ENCODE measurements at places on chromosomes 11 and 22.
A peak's percentile ranks its signal among the peaks of the same experiment; 100 is the strongest.

DNA sequence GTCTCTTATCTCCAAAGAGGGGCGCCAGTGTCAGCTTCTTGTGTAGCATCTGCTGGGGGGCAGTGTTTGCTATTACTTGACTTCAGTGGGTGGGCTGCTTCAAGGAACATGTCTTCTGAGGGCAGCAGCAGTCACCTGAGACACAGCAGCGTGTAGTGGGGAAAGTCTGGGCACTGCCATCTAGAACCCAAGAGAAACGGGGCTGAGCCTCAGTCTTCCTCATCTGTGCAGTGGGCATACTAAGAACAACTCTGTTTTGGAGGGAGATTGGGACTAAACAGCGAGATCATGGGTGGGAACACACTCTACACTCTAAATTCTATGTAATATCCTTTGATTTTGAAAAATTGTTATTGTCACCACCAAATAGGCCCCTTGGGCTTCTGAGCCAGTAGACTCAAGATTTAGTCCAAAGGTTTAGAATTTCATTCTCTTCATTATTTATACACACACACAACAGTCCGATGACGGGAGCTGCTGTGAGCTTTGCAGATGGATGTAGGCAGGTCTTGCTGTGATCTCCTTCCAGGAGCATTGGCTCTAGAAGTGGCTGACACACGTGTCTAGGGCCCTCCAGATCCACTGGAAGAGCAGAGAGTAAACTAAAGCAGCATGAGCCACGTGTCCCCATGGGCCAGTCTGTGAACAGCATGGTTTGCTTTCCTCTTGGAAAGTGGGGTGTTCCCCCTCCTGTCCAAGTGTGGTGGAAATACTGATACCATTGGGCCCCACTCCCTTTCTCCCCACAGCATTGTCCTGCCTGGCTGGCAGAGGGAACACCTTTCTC lies 51.8 kb downstream of the TRAF6 start:
- DNase-seq = no peak

DNA sequence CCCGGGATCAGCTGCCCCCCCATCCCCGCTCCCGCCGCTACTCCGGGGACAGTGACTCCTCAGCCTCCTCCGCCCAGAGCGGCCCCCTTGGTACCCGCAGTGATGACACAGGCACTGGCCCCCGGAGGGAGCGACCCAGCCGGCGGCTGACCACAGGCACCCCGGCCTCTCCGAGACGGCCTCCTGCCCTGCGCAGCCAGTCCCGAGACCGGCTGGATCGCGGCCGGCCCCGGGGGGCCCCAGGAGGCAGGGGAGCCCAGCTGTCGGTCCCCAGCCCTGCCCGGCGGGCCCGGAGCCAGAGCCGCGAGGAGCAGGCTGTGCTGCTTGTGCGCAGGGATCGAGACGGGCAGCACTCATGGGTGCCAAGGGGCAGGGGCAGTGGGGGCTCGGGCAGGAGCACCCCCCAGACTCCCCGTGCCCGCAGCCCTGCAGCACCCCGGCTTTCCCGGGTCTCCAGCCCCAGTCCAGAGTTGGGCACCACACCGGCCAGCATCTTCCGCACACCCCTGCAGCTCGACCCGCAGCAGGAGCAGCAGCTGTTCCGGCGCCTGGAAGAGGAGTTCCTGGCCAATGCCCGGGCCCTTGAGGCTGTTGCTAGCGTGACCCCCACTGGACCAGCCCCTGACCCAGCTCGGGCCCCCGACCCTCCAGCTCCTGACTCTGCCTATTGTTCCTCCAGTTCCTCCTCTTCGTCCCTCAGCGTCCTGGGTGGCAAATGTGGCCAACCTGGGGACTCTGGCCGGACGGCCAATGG lies 3.9 kb downstream of the RASL10A start:
- no peak for DNase-seq

GRCh38 chr11:60836866-60837515 lies 4.9 kb upstream of the CCDC86 start:
- no peak for DNase-seq

DNA sequence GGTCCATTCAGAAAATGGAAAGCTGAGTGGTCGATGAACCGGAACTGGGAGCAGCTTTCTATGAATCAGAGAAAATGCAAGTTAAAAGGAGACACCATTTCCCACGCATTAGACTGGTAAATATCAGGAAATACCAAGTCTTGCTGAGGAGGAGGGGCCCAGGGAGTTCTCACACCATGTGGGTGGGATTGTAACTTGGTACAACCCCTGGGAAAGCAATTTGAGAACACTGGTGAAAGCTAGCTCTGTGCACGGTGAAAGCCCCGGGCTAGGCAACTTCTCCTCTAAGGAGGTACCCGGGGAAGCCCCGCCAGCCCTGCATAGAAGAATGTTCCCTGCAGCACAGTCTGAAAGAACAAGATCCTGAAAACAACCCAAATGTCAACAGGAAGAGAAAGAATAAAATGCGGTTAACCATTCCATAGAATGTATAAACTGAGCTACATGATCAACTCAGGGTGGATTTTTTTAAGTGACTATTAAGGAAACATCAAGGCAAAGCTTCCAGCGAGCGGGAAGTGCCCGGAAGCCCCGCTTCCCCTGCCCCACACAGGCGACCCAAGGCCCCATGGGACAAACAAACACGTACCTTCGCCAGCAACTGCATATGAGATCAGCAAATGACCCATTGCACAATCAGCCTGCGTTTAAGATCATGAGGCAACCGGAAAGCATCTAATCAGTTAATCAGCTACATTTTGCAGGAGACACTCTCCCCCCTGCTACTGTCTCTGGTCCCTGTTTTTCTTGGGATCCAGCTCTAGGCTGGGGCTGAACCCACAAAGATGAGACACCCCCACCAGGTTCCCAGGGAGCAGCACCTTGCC lies 11.3 kb downstream of the SHANK2 start:
- no peak for DNase-seq

DNA sequence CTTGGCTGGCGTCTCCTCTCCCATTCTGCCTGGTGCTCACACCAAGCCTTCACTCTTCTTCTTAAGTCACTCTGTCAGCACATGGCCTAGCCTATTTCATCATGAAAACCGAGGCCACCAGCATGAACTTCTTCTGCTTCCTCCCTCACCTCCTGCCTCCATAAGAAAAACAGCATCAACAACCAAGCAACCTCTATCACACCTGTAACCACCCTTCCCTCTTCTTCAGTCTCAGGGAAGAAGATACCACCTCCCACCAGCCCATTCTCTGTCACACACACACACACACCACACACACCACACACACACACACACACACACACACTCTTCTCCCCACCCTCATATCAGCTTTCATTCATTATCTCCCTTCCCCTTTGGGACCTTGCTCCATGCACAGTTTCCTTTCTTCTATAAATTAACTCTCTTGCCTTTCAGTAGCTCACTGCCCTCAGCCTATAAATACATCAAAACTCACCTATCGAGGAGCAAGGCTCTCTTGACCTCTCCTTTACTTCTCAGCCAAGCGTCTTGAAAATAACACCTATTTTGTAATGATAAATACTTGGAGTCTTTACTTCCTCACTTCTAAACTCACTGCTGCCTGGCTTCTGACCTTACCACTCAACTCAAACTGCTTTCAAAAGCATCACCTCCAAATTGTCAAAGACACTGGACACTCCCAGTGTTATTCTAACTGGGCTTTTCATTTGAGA lies 36.6 kb downstream of the SC5D start:
- DNase-seq = no peak

DNA sequence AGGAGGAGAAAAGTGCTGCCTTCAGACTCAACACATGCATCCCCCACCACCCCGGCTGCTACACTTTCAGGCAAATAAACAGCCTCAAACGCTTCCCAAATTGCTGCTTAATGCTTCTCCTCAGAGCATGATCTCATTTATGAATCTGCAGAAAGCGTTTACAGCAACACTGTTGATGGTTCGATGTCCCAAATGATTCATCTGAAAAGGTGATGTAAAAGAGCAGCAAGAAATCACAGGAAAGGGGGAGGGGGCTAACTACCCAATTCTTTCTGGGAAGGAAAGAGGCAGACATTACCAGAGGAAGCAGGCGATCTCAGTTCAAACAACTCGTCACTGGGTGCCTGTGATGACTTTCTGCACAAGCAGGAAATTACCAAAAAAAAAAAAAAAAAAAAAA lies 119.6 kb downstream of the TENM4 start:
- DNase-seq = no peak

DNA sequence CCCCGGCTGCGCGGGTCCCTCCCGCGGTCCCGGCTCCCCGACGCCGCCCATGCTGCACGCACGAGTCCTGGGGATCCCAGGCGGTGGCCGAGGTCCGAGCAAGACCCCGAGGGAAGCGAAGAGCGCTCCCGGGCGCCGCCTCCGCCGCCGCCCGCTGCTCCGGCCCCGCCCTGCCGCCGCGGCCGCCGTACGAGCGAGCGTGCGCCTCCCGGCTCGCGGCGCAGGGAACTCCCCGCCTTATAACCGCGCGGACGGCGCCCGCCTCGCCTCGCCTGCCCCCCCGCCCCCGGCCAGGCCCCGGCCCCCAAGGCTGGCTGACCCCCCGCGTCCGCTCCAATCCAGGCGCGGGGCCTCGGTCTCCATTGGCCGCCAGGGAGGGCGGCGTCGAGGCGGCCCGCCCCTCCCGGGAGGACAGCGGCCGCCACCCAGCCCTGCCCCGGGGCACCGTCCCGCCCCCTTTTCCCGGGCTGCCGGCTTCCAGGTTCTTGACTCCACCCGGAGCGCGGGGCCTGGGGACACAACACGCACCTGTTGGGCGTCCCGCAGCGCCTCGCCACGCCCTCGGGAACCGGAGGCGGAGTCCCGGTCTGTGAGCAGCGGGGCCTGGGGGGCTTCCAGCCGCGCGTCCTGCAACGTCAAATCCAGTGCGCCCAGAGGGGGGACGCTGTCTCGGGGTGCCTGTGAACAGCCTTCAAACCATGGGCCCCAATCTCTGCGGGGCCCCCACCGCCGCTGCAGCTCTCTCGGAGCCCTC lies at the start of gene FADS3:
TSS of gene FADS3 (minus strand) at position 215 of the 754 bp plus-strand sequence. CDS start at position 51, 164 bp downstream.
- peak; percentile 76 for DNase-seq
